ENCODE measurements at places on chromosomes 1 and 21.

DNA sequence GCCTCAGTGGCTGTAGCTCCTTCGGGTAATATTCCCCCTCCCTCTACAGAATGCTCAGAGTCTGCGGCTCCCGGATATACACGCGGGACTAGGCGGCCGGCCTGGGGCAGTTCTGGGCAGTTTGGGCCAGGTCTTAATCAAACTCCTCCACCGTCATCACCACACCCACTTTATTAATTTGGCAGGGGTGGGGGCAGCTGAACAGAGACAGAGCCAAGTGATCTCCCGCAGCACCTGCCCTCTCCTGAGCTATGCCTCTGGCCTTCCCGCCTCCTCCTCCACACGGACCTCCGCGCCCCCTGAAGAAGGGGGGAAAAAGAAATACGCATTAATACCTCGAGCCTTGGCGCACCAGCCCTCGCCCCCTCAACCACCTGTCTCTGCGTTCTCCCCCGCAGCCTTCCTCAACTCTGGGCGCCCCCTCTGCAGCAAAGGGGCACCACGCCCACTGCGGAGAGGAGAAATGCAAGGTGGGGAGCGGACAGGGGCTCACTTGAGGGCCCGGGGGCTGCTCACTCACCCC is 42.6 kb downstream of the CD34 start:
- peak; percentile 37 for DNase-seq

- DNase-seq: no peak
These were observed 93.7 kb downstream of the VAV3 start for GRCh38 chr1:107871259-107871658.

- DNase-seq: peak; percentile 12
These were observed 22.9 kb upstream of the DISC1 start for GRCh38 chr1:231603598-231604275.

DNA sequence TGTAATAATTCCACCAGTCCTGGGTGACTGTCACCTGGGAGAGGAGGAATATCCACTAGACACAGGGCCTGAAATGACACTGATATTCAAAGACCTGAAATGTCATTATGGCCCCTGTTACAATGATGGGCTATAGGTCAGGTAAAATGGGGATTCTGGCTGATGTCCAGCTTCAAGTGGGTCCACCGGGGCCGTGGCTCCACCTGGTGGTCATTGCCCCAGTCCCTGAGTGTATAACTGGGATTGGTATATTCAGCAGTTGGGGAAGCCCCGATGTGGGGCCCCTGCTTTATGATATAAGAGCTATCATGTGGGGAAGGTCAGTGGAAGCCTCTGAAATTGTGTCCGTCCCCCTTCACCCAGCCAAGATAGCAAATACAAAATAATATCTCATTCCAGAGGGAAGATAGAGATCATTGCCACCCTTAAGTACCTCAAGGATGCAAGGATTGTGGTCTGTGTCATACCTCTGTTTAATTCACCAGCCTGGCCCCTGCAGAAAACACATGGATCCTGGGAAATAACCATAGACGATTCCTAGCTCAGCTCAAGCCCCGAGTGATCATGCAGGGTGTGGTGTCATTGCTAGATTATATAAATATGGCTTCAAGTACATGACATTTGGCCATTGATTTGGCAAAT is 19.4 kb downstream of the PLEKHO1 start:
- peak; percentile 60 for DNase-seq

- no peak for DNase-seq
These were observed 101.2 kb downstream of the FNBP1L start for GRCh38 chr1:93549131-93549530.

DNA sequence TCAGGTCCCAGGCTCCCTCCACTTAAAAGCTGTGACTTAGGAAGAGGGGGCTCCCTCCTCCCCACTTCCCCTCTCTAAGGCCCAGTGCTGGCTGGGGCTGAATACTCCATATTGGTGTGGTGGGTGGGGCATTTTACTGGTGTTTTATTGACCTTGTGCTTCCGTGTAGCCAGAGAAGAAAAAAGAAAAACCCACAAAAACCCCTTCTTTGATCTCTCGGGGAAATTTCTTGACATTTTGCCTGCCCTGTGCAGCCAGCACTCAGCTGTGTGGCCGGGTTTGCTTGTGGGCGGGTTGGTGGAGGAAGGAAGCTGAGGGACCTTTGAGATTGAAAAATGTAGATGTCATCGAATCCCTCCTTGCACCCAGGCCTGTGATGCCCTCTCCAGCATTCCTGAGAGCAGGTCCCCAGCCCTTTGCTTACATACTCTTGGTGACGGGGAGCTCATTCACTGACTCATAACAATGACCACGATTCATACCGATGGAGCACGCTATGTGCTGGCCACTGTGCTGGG is 24.8 kb downstream of the TNFRSF8 start:
- peak; percentile 26 for DNase-seq

GRCh38 chr1:195766709-195767108 is 841.5 kb downstream of the KCNT2 start:
- DNase-seq: no peak

- DNase-seq: no peak
These were observed 18.4 kb downstream of the PRXL2B start for GRCh38 chr1:2604844-2605508.

DNA sequence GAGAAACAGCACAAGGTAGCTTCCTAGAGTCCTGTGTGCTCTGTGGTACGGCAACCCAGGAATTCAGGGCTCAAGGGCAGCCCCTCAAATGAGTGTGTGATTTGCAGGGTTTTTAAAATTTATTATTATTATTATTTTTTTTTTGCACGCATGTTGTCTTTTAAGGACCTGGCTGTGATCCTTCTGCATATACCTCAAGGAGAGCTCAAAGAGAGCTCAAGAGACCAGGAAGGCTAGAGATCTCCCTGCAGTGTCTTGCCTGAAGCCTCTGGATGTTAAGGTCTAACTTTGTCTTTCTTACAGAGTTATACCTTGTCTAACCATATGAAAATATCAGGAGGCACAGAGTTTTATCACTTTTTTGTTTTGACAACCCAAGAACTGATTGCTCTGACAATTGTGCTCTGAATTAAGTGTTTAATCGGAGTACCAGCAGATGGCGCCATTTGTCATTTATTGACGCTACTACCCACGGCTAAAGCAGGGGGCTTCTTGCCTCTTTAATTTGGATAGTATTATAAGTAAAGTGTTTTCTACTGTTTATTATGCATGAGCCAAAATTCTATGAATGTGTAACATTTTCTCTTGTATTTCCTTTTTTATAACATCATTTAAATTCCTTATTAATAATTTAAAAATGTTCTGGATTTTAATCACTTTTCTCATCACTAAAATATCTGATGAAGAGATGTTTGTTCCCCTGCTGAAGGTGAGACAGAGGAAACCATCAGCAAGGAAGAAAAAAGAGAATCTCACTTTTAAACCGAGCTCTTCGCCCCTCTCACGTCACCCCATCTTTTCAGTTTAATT is 35.8 kb upstream of the LMO4 start:
- peak; percentile 38 for DNase-seq
